Hematopoietic multipotent progenitor cell treated with erythropoietin and hydrocortisone succinate and interleukin-3 and kit ligand, for 15 days (in vitro differentiated cells): ENCODE measurements at places on chromosomes 16 and 17.
A peak's percentile ranks its signal among the peaks of the same experiment; 100 is the strongest.

DNA sequence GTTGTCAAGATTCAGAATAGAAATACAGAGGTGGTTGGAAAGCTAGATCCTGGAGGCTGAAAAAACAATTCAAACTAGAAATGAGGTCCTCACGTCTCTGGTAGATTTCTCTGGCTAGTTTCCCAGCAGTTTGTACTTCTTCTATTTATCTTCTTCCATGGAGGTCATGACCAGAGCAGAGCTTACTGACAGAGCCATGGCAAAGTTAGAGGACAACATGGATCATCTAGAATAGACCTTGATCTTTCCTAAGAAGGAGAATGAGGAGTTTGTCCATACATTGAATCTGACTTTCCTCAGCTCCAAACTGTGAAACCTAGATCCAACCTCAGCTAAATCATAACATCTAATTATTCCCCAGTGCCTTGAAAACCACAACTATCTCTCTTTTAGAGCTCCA lies 900.8 kb upstream of the GOT2 start:
- no peak for DNase-seq

DNA sequence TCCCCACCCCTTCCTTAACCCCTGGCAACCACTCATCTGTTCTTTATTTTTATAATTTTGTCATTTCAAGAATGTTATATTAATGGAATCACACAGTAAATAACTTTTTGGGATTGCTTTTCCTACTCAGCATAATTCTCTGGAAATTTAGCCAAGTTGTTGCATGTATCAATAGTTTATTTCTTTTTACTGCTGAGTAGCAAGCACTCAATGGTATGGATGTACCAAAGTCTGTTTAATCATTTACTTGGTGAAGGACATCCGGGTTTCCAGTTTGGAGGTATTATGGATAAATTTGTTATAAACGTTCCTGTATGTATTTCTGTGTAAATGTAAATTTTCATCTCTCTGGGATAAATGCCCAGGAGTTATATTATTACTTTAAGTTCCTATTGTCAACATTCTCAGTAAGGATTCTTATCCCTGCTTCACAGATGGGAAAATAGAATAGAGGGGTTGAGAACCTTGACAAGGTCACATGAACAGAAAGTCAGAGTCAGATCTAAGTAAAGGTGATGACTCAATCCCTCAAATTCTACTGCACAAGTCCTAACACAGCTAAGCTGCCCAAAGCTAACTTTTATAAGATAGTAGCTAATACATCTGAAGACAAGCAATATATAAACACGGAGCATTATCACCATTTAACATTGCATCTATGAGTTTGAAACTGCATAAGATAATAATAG lies 62.4 kb upstream of the MTMR4 start:
- DNase-seq, result no peak

DNA sequence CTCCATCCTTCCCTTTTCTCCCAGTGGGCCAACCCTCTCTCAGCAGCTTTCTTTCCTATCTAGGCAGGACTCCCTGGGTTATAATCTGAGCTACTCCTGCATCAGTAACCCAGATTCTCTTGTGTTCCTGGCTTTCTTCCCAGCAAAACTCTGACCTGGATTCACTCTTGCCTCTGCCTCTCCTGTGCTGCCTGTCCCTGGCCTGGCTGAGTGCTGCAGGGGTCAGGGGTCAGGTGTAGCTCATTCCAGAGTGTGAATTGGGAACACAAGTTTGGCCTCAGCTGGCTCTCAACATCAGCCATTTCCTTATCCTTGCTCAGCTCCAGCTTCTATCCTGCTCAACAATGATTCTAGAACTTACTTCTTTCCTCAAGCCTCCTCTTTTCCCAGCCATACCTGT lies 2.5 kb upstream of the ST6GALNAC2 start:
- no peak for DNase-seq

DNA sequence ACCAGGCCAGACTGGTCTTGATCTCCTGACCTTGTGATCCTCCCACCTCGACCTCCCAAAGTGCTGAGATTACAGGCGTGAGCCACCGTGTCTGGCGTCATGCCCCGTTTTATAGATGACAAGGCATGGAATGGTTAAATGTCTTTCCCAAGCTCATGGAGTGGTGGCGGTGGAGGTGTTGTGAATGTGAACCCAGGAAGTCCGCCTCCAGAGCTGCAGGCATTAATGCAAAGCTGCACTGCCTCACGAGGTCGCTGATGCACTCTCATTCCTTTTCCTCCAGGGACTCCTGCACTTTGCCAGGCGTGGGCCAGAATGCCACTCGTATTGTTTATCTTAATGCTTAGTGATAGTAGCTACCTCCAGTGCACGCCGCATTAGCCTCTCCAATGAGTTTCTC lies 149.6 kb downstream of the WWOX start:
- DNase-seq, result no peak

DNA sequence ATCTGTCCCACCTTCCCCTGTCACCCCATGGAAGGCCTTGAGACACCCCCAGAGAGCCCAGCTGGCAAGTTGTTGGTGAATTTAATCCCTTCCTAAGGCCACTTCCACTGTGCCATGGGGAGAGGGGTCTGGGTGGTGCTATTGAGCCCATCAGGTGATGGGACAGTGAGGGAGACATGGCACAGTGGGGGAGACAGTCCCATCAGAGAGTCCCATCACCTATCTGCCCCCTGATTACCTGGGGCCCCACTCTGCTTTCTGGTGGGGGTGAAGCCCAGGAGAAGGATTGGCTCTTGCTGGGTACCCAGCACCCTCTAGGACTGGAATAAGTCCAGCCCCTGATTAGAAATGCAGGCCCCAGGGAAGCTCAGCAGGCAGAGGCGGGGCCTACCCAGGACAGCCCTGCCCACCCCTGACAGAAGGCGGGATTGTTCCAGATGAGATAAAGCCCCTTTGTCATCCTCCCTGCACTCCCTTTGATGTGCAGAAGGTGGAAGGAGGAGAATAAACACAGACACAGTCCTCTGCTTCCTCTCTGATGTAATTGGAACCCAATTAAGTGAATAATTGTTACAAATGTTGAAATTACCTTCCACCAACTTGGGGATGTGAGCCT lies 18.9 kb downstream of the TMEM132E start:
- DNase-seq, result no peak

DNA sequence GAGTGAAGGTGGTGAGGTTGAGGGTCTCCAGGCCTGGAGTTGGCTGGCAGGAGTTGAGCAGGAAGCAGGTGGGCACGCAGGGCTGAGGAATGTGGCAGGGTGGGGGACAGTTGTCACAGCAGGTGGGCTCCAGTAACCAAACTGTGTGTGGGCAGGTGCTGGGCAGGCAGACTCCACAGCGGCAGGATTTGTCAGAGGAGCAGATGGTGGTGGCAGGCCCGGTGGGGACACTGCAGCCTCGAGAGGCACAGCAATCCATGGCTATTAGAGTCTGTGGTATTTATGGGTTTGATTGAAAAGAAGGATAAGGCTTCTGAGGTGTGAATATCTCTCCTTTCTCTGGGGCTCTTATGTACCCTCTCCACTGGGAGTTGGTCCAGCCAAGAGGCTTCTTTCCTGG lies at the start of gene KRTAP3-3:
KRTAP3-3 (minus strand) TSS at position 326 of the 400 bp plus-strand sequence; CDS start at position 259, 67 bp downstream.
- no peak for DNase-seq

GRCh38 chr17:8155996-8156245 lies 3.7 kb upstream of the PER1 start:
- DNase-seq, result no peak

DNA sequence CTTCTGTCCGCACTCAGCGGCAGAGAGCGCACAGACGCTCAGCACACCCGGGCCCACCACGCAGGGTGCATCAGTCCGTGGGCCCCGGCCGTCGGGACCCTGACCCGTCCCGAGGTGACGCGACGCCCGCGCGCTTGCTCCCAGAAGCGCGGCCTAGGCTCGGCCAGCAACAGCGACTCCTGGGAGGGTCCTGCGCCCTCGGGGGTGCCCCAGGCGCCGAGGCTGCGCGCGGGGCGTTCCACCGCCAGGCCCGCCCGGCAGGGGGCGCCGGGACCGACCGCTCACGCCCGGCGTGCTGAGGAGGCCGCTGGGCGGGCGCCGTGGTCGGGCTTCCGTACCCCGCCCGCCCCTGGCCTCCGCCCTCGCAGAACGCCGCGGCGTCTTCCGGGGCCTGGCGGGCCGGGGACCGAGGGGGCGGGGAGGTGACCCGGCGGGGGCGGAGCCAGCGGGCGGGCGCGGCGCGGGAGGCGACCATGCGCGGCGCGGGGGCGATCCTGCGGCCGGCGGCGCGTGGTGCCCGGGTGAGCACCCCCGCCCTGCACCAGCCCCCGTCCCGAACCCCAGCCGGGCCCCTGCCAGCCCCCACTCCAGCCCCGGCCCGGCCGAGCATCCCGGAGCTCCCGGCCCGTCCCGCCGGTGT lies at the start of gene CISD3:
CISD3 (plus strand) TSS at position 456 of the 640 bp plus-strand sequence; CDS start at position 474, 18 bp downstream.
- peak; percentile 87 for DNase-seq

- DNase-seq, result peak; percentile 70
Measured at GRCh38 chr17:63961355-63962212, 11.1 kb downstream of the SCN4A start.

DNA sequence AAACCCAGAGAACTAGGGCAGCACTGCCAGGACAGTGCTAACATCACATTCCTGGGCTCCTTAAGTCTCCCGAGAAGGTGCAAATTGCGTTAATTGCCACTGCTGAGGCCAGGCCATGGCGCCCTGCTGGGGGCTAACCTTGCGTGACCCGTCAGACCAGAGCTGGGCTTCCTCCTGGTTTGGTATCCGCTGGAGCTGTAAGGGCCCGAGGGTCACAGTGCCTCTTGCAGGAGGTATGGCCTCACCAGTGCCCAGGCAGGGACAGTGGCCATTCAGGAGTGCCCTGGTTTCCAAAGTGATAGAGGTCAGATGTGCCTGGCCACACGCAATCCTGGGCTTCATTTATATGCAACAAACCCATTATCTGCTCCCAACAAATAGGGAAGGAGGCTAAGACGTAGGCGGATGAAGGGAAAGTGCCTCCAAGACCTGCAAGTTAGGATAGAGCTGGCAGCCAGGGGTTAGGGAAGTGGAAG lies 17.7 kb upstream of the ADCY9 start:
- DNase-seq, result no peak

DNA sequence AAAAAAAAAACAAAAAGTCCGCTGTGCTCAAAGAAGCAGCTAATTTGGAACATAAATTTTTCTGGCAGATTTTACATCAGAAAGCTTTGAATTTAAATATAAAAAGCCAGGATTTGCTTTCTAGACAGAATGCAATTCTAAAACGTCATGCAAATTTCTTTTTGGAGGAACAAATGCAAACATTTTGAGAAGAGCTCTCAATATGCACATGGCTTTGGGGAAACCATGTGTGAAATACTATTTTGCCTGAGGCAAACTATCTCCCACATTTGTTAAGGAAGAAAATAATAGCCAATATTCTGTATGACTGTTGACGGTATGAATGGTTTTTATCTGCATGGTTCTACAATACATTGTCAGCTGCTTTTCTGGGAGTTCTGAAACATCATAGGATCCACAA lies 320.0 kb upstream of the PSMD7 start:
- DNase-seq, result no peak

DNA sequence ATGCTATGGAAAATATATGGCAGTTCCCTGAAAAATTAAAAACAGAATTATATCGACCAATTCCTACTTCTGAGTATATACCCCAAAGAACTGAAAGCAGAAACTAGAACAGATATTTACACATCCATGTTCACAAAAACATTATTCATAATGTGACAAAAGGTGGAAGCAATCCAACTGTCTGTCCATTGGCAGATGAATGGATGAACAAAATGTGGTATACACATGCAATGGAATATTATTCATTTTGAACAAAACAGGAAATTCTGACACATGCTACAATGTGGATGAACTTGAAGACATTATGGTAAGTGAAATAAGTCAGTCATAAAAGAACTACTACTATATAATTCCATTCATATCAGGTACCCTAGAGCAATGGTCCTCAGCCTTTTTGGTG lies 263.5 kb upstream of the AXIN2 start:
- DNase-seq, result no peak

DNA sequence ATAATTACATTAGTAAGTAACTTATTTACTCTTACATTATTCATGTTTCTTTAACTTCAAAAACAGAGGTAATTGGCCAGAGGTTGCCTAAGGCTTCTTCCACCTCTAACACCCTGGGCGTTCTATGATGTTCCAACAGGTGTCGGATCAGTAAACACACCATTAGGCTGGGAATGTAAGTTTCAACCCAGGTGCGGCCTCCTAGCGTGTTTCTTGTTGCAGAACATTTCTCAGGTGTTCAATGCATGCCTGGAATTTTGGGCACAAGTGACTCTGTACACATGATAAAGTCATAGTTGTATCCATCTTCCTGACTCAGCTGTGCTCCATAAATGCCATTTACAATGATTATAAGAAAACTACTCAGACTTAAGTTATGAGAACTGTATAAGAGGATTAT lies 1.0 kb downstream of the KRTAP2-2 start:
- no peak for DNase-seq

- no peak for DNase-seq
Measured at GRCh38 chr17:3750926-3751325, 27.2 kb downstream of the HASPIN start.

DNA sequence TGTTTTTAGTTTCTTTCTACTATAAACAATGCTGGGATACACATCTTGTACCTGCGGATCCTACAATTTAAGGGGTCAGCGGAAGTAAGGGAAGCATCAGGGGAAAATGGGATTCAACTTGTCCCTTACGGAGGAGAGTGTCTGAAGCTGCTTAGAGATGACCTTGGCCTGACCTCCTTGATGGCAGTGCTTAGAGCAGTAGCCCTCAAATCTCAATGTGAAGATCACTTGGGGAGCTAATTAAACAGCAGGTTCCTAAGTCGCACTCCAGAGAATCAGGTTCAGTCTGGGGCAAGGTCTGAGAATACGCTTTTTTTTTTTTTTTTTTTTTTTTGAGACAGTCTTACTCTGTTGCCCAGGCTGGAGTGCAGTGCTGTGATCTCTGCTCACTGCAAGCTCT lies 9.6 kb upstream of the METTL16 start:
- DNase-seq, result no peak

- no peak for DNase-seq
Measured at GRCh38 chr17:41654678-41655607, 30.6 kb upstream of the KRT17 start.

- DNase-seq, result no peak
Measured at GRCh38 chr16:50306287-50306686, 39.9 kb downstream of the ADCY7 start.

DNA sequence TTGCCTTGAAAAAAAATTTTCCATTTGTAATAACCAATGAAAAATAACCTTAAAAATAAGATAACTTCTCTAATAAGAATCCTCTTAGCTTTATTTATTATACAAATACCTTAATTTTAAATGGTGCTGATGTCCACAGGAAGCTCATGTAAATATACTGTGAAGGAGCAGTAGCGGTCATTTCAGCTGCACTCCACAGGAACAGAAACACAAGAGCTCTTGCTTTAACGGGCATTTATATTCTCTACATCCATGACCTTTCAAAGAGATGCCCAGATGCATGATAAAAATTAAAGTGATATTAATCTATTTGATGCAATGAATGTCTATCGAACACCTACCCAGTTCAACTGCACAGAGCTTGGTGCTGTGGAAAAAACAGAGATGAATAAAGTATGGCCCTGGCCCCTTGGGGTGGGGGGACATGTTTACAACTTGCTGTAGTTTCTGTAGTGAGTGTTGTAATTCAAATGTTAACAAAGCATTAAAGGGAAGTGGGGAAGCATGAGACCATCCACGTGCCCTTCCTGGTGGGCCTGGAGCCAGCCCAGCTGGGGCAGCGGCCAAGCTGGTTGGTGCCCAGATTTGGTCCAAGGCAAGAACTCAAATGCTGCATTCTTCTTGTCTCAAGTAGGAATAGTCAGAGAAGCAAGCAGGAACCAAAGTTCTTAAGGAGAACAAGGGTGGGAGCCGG lies 47.9 kb downstream of the IQCK start:
- DNase-seq, result no peak

- DNase-seq, result peak; percentile 67
Measured at GRCh38 chr16:84062734-84063640, 20.4 kb upstream of the SLC38A8 start.
